ENCODE measurements at places on chromosomes 1 and 21.

- DNase-seq, result no peak
Observed at GRCh38 chr1:8866792-8867415, 11.6 kb downstream of the ENO1 start.

- DNase-seq, result no peak
Observed at GRCh38 chr1:205592443-205593003, 39.3 kb downstream of the ELK4 start.

DNA sequence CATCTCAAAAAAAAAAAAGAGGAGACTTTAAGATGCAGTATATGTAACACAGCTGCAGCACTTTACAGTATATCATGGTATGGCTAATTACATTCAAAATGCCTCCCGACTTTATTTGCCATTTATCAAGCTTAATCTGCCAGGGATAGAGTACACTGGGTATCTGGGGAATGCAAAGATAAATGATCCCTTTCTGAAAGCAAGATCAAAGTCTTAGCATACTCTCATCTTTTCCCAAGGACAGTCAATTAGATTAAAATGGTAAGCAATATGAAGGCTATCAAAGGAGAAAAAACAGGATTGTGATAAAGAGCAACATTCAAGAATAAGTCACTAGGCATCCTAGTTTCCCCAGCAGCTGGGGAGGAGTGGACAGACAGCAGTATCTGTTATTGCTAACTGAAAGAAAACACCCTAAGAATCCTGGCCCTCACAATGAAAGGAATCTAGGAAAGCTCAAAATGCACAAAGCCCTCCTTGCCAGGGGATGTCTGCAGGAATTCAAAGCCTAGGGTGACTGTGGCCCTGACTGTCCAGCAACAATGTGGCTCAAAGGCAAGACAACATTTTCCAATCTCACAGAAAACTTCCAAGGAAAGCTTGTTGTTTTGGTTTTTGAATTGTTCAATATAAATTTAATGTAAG lies 56.7 kb upstream of the RAP1GAP start:
- no peak for DNase-seq

GRCh38 chr1:241343956-241344355 lies 13.0 kb downstream of the RGS7 start:
- DNase-seq, result no peak

- peak; percentile 70 for DNase-seq
Observed at GRCh38 chr1:29833581-29833980, 597.3 kb downstream of the PTPRU start.

GRCh38 chr1:213183036-213183672 lies 132.1 kb downstream of the RPS6KC1 start:
- no peak for DNase-seq

DNA sequence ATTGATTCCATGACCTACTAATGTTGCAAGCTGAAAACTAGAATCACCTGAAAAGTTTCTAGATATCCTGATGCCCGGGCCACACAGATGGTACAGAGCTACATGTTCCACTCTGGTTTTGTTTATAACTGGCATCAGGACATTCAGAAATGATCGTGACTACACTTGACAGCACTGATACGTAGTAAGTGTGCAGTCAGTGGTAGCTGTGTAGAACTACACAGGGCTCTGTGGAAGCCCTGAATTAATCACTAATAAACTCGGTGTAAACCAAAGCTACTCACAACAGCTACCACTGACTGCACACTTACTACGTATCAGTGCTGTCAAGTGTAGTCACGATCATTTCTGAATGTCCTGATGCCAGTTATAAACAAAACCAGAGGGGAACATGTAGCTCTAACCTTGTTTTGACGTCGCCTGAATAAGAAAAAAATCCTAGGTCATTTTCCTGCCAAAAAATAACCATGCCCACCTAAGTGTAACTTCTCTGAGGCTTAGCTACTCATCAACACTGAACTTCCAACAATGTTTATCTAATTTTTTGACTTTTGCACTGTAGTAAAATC lies 149.7 kb downstream of the TGFBR3 start:
- no peak for DNase-seq

Measured in NCI-H69 (cell line).